ENCODE measurements at places on chromosomes 3 and 15. TPM values are rescaled to one million over a fixed set of nuclear protein-coding genes. Genes with fewer than 3 reads are reported as not detected.
A peak's percentile ranks its signal among the peaks of the same experiment; 100 is the strongest.

GRCh38 chr15:32923176-32923575 is 205.4 kb downstream of the GREM1 start:
- no peak for DNase-seq
- no peaks in the 10 kb centered on the region for H3K4me1 ChIP-seq
- H3K36me3 ChIP-seq: no peaks in the 10 kb centered on the region
- no peak overlapping the region for H3K4me3 ChIP-seq
- no peaks in the 10 kb centered on the region for H3K27me3 ChIP-seq

- H3K4me1 ChIP-seq: no peaks in the 10 kb centered on the region
- no peaks in the 10 kb centered on the region for H3K36me3 ChIP-seq
- no peak overlapping the region for H3K27ac ChIP-seq
Observed at GRCh38 chr3:116425126-116425525, 20.2 kb downstream of the LSAMP start.

DNA sequence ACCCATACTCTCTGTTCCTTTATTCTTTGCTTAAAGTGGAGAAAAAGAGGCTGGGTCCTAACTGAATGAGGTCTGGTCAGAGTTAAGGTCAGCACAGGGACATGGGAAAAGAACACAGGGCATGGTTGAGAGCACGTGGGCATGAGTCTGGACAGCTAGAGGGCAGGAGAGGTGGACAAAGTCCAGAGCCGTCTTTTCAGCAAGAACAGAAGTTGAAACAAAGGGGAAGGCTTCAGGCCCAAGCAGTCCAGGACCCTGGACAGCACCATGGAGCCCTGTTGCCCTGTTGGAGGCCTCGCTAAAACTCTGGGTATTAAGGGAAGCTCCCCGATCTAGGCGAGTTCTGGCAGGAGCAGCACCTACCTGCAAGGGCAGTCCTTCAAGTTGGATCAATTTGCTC is 50.7 kb downstream of the XYLB start:
- H3K4me1 ChIP-seq: no peaks in the 10 kb centered on the region
- no peak for DNase-seq
- H3K36me3 ChIP-seq: no peaks in the 10 kb centered on the region
- no peak overlapping the region for H3K27ac ChIP-seq

GRCh38 chr3:108642526-108642925 is 53.0 kb downstream of the DZIP3 start:
- H3K4me1 ChIP-seq: no peaks in the 10 kb centered on the region
- H3K36me3 ChIP-seq: no peaks in the 10 kb centered on the region
- DNase-seq: no peak

DNA sequence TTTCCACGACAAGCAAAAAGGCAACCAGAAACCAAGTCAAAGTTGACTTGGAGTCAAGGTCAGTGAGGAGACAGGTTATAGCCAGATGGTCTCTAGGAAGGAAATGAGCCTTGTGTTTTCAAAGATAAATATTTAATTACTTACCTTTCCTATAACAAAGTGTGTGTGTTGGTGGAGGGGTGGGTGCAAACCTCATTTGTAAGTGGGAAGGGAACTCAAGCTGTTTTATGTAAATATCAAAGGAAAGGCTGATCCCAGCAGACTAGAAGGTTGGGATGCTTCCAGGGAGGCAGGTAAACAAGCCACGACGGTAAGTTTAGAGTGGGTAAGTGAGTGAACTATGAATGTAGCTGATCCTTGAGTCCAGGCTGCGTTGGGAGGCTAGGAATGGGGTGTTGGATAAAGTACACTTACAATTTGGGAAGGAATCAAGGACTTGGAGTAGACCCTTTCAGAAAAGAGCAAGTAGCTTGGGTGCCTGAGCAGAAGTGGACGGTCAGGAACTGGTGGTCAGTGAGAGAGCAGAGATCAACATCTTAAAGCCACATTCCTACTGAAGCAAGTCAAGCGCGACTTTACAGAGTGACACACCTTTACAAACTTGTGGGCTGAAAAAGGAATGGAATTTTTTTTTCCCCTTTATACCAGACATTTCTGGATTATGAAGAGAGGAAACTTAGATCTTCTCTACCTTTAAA is 82.0 kb upstream of the TBL1XR1 start:
- H3K36me3 ChIP-seq: no peaks in the 10 kb centered on the region
- DNase-seq: no peak
- no peak overlapping the region for H3K27ac ChIP-seq
- H3K27me3 ChIP-seq: no peaks in the 10 kb centered on the region

NTRK3 gene
- total RNA-seq: 41.2 TPM

- no peaks in the 10 kb centered on the region for H3K27me3 ChIP-seq
- H3K4me3 ChIP-seq: no peak overlapping the region
- no peaks in the 10 kb centered on the region for H3K36me3 ChIP-seq
- no peak for DNase-seq
- no peak overlapping the region for H3K27ac ChIP-seq
Observed at GRCh38 chr3:21752749-21753347, 1.8 kb upstream of the ZNF385D start.

DNA sequence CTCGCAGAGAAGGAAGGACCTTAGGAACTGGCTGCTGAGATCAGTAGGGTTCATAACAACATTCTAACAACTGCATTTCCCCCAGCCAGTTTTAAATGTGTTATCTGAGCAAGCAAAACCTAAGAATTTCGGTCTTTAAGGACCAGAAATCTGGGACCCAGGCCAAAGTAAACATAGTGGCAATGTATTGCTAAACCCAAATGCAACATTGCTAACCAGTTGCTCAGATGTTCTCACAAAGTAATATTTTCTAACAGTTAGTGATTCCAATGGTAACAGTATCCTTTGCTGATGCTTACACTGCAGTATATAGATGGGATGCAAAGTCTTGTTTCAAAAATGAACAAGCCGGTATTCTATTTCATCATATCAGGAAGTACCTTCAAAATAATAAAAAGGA is 254.3 kb downstream of the RYR3 start:
- no peak overlapping the region for H3K4me3 ChIP-seq
- DNase-seq: no peak
- no peaks in the 10 kb centered on the region for H3K27me3 ChIP-seq
- H3K36me3 ChIP-seq: no peaks in the 10 kb centered on the region
- H3K4me1 ChIP-seq: no peaks in the 10 kb centered on the region

- DNase-seq: no peak
- H3K27ac ChIP-seq: peak overlapping the region; percentile 42
- no peaks in the 10 kb centered on the region for H3K27me3 ChIP-seq
- H3K36me3 ChIP-seq: no peaks in the 10 kb centered on the region
- H3K4me1 ChIP-seq: no peaks in the 10 kb centered on the region
- no peak overlapping the region for H3K4me3 ChIP-seq
Observed at GRCh38 chr3:107209302-107209990, 167.8 kb upstream of the CCDC54 start.
